CD4-positive, alpha-beta T cell treated with Interleukin-21 for 1 hour (primary cell): ENCODE measurements at places on chromosomes 16 and 17.

DNA sequence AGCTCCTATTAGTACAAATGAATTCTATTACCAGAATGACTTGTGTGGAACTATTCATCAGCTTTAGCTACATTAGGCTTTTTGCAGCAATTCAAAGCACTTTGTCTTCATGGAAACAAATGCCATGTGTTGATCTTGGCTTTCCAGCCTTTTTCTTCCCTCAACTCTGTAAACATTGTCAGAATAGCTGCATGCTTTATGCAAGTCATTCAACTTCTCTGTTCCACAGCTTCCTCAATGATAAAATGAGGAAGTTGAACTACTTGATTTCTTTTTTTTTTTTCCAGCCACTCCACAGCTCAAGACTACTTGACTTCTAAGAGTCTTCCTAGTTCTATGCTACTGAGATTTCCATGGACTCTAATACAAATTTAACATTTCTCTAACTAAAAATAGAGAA is 41.1 kb downstream of the KIAA0753 start:
- no peak for DNase-seq

DNA sequence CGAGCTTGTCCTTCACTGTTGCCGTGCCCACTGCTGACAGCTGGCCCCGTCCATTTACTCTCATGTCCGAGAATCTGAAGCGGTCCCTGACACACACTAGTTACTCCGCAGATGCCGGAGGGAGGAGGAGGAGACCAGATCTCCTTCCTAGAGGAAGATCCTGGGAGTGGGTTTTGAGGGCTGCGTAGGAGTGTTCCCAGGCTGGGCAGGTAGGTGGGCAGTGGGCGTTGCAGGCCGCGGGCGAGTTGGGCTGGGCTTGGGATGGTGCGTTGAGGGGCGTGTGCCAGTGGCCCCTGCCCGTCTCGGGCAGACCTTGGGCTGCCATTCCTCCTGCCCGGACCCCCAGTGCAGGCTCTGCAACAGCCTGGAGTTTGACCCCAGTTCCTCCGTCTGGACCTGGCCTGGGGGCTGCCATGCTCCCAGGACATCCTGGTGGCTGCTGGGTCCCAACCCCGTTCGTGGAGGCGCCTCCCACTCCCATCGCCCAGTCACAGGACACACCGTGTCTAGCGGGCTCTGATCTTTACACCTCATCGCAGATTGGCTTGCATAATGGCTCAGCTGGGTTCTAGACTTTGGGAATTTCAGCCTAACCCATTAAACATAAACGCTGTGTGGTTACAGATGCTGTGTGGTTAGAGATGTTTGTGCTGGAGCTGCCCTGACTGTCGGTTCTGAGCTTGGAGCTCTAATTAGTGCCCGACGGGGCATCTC is 22.8 kb downstream of the CACNA1H start:
- no peak for DNase-seq

- no peak for DNase-seq
Measured at GRCh38 chr17:17545984-17546383, 45.5 kb downstream of the PEMT start.

DNA sequence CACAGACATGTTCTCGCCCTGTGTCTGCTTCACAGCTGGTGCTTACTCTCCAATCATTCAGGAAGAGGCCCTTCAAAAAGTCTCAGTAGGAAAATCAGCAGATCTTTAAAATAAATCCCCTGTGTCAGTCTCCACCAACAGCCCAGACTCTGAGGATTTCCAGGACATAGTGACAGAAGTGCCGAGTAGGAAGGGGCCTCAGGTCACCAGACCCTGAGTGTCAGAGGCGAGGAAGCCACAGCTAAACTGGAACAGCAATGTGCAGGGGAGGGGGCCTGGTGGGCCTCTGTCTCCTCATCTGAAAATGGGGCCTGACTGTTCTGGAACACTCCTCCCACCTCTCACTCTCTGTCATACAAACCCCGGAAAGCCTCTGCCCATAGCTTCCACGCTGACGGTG is 6.3 kb downstream of the CACNG4 start:
- DNase-seq, result no peak

DNA sequence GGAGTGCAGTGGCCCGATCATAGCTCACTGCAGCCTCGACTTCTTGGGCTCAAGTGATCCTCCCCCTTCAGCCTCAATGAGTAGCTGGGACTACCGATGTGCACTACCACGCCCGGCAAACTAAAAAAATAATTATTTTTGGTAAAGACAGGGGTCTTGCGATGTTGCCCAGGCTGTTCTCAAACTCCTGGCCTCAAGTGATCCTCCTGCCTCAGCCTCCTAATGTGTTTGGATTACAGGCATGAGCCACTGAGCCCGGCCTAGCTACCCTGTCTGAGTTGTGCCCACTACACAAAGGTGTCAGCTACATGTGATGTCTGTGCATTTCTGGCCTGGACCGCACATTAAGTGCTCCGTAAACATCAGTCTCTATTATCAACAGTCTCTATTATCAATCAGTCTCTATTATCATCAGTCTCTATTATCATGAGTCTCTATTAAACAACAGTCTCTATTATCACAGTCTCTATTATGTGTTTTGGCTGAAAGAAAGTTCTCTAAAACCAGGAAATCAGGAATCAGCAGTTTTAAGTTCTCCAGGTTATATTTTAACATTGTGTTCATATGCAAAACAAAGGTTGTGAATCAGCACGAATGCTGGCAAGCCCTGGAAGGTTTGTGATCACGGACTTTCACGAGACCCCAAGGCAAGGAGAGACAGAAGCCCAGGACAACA is 721 bp upstream of the WWOX start:
- no peak for DNase-seq

DNA sequence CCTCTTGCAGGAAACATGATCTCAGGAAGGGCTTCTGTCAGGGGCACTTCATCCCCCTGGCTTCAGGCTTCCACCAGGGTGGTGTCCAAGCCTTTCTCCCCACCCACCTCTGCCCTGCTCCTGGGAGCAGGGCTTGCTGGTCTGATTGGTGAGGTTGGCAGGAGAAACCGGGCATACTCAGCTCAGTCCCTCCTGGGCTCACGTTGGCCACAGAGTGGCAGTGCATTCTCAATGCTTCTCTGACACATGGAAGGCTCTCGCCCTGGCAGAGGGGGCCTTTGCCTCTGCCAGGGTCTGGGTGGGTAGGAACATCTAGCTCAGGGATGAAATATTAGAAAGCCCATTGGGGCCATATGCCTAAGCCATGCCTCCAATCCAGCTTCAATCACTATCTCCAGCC is 142.8 kb downstream of the AXIN2 start:
- no peak for DNase-seq
